ENCODE measurements at places on chromosomes 2 and 18.
A peak's percentile ranks its signal among the peaks of the same experiment; 100 is the strongest.

- DNase-seq, result no peak
Observed at GRCh38 chr18:9734189-9734588, 26.1 kb downstream of the RAB31 start.

- no peak for DNase-seq
Observed at GRCh38 chr2:99469394-99469793, 20.4 kb downstream of the REV1 start.

DNA sequence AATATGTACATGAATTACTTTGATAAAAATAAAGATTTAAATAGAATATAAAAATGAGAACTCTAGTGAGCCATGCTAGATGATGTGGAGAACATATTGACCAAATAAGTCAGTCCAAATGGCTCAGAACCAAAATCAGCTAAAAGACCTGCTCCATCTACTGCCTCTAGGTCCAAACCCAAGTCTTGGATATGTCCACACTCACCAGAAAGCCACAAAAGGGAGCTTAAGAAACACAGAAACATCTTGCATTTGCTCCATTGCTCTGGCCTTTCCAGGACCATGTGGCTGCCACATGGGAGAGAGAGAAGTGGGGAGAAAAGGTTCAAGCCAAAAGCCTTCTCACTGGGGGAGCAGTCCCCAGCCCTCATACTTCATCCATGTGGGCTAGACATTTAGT, 272.5 kb downstream of the DYSF start:
- DNase-seq, result no peak

GRCh38 chr2:173989160-173989883, 24.1 kb upstream of the SP3 start:
- DNase-seq, result no peak

DNA sequence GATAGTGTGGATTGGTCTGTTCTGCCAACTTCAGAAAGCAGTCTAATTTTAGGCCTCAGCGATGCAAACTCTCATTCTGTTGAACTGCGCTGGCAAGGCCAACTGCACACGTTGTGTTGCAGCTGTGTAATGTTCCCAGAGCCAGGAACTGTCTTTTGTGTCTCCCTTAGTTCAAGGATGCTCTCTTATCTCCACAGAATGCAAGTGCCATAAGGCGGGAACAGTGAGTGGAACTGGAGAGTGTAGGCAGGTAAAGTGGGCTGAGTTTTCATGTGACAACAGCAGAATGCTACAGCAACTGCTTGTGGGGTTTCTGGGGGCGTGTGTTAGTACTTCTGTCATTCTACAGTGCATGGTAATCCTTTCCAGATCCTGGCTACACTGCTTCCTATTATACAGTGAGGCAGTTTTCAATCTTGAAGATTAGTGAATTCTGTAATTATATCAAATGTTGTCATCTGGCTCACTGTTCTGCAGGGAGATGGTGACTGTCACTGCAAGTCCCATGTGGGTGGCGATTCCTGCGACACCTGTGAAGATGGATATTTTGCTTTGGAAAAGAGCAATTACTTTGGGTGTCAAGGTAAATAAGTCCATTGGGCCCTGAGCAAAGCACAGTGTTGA, 125.8 kb downstream of the LAMA3 start:
- no peak for DNase-seq

GRCh38 chr18:46449499-46449898, 207.5 kb downstream of the LOXHD1 start:
- no peak for DNase-seq

DNA sequence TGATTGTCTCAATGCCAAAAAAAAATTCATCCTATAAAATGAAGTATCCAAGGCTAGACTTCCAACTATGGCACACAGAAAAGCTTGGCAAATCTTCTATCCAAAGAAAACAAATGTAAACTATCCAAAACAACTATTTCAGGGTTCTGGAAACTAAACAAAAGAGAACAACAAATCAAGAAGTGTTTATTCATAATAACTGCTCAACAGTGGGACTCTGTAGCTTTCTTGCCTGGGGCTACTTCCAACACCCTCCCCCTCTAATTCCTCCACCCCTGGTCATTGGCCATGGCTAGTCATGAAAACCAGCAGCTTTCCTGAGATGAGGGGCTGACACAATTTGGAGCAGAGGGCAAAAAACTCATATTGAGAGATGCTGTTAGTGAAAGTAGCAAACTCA, 107.0 kb downstream of the EXOC6B start:
- no peak for DNase-seq

GRCh38 chr2:2842466-2842865, 511.4 kb upstream of the MYT1L start:
- DNase-seq, result no peak

DNA sequence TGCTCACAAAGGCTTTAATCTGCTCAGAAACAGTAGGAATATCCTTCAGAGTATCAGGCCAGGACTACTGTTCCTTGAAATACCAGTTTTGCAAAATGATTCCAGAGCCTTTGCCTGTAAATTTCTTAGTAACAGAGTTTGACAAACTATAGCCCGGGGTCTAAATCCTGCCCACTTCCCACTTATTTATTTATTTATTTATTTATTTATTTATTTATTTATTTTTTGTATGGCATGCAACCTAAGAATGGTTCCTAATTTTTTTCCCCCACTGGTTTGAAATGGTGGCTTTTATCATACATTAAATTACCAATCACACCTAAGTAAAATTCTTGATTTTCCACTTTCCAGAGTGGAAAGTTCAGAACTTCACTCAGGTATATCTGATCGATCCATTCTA, 45.6 kb downstream of the KCNG3 start:
- DNase-seq, result no peak

- no peak for DNase-seq
Observed at GRCh38 chr2:128796321-128796720, 477.7 kb upstream of the HS6ST1 start.

DNA sequence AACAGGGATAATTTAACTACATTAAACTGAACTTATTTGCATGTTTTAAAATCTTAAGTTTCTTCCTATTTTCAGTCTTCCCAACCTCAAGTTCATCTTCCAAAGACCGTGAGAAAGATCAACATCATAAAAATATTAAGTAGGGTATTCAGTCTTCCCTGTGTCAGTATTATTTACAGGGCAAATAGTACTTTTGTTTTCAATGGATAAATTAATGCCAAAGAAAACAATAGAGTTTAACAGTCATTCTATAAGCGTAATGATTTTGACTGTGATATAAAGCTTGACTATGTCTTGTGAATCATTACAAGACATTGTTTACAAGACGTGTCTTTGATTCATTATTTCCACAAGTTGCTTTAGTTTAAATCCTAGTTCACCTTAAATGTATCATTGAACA, 48.0 kb upstream of the NRXN1 start:
- DNase-seq, result no peak

GRCh38 chr2:59851836-59852475, 701.5 kb downstream of the BCL11A start:
- no peak for DNase-seq

GRCh38 chr2:46942143-46942526, 26.5 kb upstream of the MCFD2 start:
- DNase-seq, result peak; percentile 73

DNA sequence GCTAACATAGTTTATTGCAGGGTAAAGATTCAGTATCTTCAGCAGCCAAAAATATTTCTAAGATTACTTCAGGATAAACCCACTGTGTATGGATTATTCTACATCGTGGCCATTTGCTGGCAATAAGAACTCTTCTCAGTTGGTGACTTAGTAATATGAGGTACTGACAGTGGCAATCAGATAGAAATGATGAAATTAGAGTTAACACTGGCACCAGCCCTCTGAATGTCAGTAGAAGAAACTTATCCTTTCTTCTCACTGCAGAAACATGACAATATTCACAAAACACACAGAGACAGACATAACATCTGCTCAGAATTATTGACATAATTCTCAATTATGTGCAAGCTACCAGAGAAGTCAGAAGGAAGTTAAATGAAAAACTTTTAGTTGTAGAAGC, 246.3 kb upstream of the COL3A1 start:
- DNase-seq, result no peak

- DNase-seq, result no peak
Observed at GRCh38 chr2:10282611-10283105, 20.0 kb upstream of the HPCAL1 start.

DNA sequence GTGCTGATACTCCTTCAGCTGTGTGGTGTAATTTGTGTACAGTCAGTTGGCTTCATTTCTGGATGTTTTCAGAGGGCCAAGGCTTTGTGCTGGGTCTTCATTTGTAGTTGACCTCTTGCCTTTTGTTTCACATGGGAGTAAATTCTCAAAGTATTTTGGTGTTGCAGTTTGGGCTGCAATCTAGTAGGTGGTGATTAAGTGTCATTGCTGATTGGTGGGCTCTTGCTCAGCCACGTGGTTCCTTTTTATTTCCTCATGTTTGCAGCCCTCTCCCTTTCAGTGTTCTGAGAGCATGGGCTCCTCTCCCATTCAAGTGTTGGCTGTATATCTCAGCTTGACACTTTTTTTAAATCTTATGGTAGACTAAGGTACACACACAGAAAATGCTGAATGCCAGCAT, 96.8 kb downstream of the SNTG2 start:
- no peak for DNase-seq

GRCh38 chr2:96409820-96410164, 74.2 kb downstream of the NCAPH start:
- no peak for DNase-seq

DNA sequence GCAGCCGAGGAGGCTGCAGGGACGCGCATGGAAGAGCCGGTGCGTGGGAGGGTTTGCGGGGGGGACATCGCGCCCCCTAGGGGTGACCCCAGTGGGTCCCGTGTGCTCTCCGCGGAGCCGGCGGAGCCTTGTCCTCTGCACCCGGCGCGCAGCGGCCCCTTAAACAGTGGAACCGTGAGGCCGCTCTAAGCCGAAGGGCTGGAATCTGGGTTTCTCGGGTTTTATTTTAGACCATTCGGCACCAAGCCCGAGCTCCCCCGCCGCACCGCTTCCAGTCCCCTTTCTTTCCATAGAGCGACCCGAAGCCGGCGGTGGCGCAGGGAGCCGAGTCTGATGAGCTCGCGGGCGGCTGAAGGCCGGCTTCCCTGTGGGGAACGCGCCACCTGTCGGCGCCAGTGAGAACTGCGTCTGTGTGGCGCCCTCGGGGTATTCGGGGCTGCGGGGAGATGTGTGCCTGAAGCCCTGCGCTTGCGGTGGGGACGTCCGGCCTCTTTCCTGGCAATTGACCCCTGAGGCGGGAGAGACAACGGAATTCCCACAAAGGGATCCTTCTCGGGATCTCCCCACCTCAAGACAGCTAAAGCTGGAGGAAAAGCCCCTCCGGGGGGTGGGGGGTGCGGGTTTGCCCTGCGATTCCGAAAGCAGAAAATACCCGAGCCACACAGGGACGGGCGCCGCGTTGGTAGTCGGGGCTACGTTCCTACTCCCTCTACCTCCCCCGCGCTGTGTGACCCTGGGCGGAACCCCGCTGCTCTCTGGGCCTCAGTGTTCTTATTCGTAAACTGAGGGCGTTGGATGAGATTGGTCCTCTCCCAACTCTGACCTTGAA, 8.2 kb upstream of the EN1 start:
- DNase-seq, result peak; percentile 86

- DNase-seq, result peak; percentile 18
Observed at GRCh38 chr2:7031547-7032245, 114.5 kb downstream of the RNF144A start.

- no peak for DNase-seq
Observed at GRCh38 chr18:38933910-38934510, 1368.4 kb upstream of the CELF4 start.

DNA sequence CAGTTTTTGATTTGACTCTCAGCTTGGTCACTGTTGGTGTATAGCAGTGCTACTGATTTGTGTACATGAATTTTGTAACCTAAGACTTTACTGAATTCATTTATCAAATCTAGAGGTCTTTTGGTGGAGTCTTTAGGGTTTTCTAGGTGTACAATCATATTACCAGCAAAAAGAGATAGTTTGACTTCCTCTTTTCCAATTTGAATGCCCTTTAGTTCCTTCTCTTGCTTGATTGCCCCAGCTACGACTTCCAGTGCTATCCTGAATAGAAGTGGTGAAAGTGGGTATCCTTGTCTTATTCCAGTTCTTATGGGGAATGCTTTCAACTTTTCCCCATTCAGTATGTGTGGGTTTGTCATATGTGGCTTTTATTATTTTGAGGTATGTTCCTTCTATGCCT, 312.9 kb upstream of the REV1 start:
- DNase-seq, result no peak

GRCh38 chr2:46699934-46700256, 215.7 kb downstream of the MCFD2 start:
- no peak for DNase-seq

- DNase-seq, result no peak
Observed at GRCh38 chr2:158138255-158138654, 36.6 kb downstream of the UPP2 start.
